Activated CD4-positive, alpha-beta memory T cell treated with anti-CD3 and anti-CD28 coated beads for 36 hours (primary cell): ENCODE measurements at places on chromosomes 1 and 21. TPM values are rescaled to one million over a fixed set of nuclear protein-coding genes. Genes with fewer than 3 reads are reported as not detected.

Gene FCRL3
- total RNA-seq, result 0.82 TPM

Gene SPRR1B
- not detected for total RNA-seq

Gene IL20
- total RNA-seq, result not detected

Gene P3R3URF
- not detected for total RNA-seq

Gene BGLAP
- total RNA-seq, result 2.3 TPM

Gene F13B
- not detected for total RNA-seq

Gene HSPA6
- total RNA-seq, result 0.53 TPM

Gene DNASE2B
- total RNA-seq, result not detected

Gene HMCN1
- total RNA-seq, result not detected

Gene ADSS2
- 47.7 TPM for total RNA-seq

Gene TRPM2
- 1.9 TPM for total RNA-seq

- no peak for DNase-seq
Measured at GRCh38 chr1:87684713-87685205, 356.1 kb downstream of the LMO4 start.

DNA sequence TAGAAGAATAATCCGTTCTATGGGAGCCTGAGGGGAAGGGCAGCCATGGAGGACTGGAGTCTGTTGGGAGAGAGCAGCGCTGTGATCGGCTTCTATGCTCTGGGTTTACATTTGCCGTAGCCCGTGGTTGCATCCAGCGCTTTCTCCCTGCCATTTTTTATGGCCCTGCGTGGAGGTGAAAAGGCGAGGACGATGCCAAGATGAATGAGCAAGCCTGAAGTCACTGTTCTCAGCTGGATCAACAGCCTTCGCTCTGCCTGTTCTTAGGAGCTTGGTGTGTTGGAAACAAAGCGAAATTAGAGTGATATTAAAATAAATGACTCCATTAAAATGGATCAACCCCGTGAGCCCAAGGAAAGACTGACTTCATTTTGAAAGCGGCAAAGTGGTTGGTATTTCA lies 120.2 kb downstream of the KCNJ6 start:
- no peak for DNase-seq

DNA sequence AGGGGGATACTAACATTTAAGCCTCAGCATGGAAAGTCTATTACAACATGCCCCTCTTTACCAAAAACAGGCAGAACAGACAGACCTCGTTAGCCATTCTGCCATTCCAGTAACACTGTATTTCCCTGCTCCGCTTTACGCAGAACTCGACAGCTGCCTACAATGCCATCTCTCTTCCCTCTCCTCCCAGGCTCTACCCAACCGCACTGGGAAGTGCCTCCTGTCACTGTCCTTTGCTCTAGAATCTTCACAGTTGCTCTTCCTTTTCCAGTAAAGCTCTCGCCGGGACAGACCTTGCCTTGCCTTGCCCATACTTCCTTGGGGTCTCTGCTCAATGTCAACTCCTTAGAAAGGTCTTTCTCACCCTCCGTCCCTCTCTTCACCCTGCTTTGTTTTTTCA lies 22.8 kb downstream of the COA6 start:
- no peak for DNase-seq

DNA sequence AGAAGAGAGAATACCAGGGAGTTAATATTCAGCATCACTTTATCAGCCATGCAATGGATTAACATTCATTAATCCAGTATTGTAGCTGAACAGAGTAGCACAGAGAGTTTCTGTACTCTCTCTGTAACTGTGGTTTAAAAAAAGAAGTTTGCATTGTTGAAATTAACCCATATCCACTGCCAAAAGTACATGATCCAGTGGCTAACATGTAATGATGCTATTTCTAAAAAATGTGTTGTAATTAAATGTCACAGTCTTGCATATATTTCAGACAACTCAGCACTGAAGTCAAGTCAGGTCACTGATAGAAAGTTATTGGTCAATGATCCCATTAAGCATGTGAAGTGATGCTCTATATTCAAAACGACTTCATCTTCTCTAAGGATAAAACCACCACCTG lies 141.3 kb downstream of the NRIP1 start:
- no peak for DNase-seq

DNA sequence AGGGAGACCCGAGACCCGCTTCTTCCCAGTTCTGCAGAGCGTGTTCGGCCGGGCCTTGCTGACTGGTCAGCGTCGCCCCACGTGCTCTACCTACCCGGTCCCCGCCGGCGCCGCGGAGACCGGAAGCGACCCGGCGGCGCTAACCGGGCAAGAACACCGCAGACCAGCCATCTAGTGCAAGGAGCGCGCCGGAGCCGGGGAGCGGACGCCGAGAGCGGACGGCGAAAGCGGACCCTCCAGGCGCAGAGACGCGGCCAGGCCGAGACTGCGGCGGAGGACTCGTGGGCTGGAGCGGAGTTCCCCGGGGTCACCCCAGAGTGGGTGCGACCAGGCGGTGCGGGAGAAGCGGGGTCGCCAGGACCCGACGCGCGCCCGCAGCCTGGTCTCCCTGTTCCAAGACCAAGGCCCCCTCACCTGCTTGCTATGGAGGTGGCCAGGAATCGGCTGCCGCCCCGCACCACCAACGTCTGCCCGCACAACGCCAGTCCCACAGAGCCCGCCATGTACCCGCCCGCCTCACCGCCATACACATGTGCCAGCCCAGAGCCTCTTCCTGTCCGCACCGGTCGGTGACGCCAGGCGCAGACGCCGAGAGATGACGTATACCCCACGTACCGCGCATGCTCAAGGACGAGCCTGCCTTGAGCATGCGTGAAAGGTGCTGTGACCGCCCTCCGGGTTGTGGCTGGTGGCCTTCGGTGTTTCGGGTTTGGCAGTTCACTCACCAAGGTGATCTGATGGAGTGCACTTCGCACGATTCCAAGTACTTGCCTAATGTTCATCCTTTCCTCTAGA lies at the start of gene WDR4:
TSS of gene WDR4 (minus strand) at position 547 of the 795 bp plus-strand sequence. CDS start at position 503, 44 bp downstream.
- DNase-seq, result peak; percentile 100

- no peak for DNase-seq
Measured at GRCh38 chr1:116161877-116162390, 50.7 kb downstream of the MAB21L3 start.

DNA sequence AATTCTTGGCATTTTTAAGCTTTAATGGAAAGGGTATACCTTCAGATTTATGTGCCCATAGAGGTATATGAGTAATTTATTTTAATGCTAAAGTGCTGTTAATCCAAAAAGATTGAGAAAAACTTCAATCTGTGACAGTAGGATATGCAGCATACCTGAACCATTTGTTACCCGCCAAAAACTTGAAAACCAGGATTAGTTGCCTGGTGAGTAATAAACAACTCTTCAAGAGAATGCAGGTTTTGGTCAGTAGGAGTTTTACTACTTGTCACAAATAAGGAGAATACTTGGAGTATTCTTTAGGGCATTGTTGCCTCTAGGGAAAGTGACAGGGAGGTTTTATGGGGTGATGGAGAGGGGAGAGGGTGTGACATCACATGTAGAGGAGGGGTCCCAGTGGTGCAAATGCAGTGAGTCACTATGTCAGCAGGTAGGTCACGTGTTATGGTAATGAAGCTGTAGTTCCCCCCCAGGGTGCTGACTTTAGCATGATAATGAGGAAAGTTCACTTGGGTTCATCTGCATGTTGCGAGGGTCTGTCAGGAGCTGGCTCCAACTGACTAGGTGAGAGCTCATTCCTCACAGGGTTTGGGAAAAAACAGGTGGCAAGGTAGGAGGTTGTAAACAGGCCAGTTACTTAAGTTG lies 23.1 kb downstream of the USP25 start:
- no peak for DNase-seq

GRCh38 chr1:203463469-203464062 lies 12.0 kb upstream of the PRELP start:
- no peak for DNase-seq

DNA sequence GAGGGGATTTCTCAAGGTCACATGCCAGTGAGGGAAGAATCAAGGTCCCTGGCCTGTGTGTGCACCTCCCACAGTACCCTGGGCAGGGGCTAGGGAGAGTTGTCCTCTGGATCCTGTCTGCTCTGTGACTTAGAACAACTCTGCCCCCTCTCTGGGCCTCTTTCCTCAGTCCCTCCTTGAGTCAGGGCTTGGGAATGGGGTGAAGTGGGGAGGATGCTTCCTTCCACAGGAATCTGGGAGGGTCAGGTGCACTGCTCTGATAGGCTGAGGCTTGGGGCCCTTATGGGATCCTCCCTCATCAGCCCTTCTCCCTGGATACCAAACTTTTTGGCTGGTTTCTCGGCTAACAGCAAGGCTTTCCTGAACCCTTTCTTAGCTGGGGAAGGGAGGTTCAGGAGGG lies 2.5 kb downstream of the TRNP1 start:
- no peak for DNase-seq

DNA sequence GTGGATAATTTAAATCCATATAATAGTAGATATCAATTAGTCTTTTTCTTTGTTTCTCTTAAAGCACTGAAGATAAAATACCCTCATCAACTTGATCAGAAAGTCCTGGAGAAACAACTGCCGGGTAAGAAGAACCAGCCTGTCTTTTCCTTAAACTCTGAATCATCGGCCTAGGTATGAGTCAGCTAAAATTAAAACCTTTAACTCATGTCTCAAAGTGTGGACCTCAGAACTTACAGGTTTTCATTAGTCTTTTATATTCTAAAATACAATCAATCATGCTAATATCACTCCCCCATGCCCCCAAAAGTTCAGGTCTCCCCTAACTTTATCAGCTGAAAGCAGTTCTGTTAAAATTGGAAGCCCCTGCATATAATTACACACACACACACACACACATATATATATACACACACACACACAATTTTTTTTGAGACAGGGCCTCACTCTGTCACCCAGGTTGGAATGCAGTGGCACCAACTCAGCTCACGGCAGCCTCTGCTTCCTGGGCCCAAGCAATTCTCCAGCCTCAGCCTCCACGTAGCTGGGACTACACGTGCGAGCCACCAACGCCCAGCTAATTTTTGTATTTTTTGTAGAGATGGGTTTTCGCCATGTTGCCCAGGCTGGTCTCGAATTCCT lies 61.3 kb downstream of the B3GALNT2 start:
- no peak for DNase-seq

GRCh38 chr21:36589352-36589971 lies 109.5 kb upstream of the SIM2 start:
- DNase-seq, result peak; percentile 48

DNA sequence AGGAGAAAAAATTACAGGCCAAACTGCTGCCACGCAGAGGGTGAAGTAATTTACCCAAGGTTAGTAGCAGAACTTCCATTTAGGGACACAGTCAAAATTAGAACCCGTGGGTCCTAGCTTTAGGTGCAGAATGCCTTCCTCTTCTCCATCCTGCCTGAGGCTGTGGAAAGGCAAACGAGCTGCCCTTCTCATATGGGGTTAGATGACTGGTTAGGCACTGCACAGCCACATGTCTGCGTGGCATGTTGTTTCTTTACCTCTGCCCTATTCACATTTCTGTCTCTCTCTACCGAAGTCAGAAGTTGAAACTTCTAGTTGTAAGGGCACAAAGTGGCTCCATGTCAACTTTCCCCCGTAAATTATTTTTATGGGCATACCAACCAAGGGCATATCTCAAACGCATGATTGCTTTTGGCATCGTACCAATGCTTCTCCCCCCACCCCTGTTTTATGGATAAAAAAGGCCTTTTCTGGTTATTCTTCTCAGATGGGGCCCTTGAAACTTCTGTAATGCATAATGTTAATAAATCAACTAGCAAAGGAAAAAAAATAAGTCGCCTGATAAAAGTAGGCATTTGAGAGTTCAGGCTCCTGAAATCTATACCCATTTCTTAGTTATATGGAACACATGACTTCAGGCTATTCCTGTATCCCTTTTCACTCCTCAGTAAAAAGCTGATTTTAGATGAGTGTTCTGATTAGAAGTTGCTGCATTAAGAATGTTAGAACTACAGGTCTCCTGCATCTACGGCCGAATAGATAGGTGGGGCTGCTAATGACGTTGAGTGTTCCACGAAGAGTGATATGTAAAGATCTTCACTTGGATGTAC lies 139.6 kb upstream of the NRIP1 start:
- DNase-seq, result no peak

DNA sequence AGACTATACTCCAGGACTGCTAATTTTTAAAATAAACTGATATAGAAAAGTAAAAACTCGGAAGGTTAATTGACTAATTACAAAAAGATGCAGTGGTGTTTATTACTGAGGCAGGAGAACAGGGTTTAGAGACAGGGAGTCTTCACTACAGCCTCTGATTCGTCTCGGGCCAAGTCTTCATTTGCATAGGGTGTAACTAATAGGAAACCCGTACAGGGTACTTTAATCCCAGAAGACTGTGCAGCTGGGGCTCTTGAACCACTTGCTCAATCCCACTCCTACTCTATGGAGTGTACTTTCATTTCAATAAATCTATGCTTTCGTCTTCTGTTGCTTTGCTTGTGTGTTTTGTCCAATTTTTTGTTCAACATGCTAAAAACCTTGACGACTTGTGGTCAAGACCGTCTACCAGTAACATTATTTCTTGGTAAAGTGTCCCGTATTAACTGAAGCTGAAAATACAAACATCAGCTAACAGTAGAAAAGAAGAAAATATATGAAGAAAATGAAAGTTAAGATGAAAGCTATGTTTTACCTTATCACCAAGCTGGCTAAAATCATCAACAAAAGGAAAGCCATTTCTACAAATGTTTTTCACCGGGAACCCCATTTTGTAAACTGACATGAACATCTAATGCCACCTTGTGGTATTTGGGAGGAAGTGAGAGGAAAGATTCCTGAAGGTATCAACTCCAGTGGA lies 8.0 kb downstream of the SDHB start:
- no peak for DNase-seq

- DNase-seq, result no peak
Measured at GRCh38 chr1:9500756-9501754, 38.2 kb upstream of the SLC25A33 start.

DNA sequence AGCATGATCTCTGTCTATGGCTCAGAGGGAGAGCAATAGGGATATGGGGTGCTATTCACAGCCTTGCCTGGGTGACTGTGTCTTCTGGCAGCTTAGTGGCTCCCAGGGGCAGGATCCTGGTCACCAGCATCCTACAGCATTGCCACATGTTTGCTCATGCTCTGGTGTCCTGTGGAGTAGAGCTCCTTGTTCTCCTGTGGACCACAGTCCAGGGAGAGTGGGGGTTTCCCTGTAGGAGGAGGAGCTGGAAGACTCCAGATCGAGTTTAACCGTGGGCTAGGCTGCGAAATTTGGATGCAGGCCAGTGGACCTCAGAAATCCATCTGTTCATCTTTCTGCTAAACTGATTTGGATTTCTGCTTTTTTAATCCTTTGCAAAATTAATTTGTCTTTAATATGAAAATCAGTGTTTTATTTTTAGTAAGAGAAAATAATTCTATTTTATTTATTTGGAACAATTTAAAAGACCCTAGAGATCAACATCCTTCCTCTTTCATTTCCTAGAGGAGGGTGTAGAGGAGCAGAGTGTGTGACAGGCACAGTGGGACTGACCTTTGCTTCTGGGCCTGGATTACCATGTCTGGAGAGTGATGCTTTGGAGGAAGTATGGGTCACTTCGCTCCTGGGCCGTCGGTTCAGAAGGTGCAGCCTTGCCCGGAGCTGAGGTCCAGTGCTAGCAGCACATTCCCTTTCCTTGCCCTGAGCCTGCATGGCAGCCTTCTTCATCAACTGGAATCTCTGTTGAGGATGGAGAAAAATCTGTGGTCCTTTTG lies 17.4 kb downstream of the ADARB1 start:
- DNase-seq, result no peak

- no peak for DNase-seq
Measured at GRCh38 chr1:13775459-13775858, 75.5 kb downstream of the PRDM2 start.
